Stimulated activated CD8-positive, alpha-beta memory T cell treated with anti-CD3 and anti-CD28 coated beads, Interleukin-2, amount 100 ng/mL, for 1 hour (primary cell): ENCODE measurements at places on chromosomes 1 and 21.

DNA sequence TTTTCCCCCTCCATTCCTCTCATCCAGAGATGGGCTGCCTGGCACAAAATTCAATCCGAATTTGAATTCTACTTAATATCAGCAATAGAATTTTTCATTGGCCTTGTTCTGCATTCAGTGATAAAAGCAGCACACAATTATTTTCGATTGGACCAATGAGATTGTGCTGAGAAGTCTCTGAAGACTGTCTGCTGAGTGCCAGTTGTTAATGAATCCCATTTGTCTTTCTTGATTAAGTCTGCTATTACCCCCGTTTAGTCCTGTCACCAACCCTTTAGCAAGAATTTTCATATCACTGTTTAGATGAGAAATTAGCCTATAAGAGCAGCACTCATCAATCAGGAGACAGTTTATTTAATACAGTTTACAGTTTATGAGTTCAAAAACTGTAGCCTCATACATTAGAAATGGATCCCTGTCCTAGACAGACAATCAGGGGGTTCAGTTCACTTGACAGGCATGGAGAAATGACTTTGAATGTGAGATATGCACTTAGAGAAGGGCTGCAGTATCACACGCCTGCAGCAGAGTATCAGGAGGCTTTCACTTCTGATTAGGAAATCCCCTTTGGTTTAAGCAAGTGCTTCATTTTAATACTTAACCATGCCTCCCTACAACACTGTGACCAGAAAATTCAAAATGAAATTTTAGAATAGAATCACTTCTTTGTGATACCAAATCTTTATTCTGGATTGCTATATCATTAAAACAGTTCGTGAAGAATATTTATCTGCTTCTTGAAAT, 304.7 kb upstream of the PTBP2 start:
- no peak for DNase-seq

DNA sequence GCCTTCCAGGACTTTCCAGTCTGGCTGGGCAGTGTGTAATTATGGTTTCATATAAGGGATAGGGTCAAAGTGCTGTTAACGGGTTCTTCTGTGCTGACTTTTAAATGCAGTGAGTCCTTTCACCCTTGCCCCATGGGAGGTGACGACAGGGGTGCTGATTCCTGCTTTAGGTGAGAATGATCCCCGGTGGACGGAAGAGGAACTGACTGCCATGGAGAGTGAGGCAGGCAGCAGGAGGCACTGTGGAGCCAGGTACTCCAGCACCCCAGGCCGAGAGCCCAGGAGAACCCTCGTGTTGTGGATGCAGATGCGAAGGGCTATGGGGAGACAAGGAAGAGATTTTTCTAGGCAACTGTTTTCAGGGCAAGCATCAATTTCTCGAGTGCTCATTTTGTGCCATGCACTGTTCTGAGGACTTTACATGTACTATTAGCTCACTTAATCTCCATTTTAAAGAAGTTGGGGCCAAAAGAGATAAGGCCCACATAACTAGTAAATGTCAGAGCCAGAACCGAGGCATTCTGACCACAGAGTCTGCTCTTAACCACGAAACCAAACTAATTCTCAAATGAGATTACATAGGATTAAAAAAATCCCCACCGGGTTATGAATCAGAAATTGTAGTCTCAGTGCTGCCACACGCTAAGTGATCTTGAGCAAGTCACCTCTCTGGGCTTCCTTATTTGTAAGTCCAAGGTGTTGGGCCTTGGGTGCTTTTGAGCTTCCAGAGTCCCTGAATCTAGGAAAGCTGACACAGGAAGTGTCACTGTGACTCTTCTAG, 28.2 kb downstream of the STPG1 start:
- DNase-seq = no peak

- DNase-seq = no peak
These were observed 617.3 kb downstream of the MATN1 start for GRCh38 chr1:30106125-30106524.

GRCh38 chr1:116737855-116738321, 16.3 kb upstream of the CD2 start:
- DNase-seq = no peak

DNA sequence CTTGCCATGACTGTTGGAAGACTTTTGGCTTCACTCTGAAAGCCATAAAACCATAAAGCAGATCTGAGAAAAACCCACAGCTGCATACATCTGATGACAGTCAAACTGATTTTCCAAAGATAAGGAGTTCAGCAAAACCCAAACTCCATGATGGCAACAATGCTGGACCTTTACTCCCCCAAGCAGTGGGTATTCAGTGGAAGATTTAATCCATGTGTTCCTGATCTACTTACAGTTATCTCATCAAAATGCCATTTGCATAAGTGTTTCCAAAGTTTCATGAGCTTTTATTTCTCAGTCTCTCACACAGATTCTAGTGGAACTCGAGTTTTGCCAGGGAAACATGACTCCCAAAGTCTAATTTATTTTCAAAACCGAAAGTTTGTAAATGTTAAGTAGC, 184.9 kb downstream of the ZC3H11B start:
- no peak for DNase-seq

GRCh38 chr1:87513255-87513654, 184.6 kb downstream of the LMO4 start:
- DNase-seq = no peak

DNA sequence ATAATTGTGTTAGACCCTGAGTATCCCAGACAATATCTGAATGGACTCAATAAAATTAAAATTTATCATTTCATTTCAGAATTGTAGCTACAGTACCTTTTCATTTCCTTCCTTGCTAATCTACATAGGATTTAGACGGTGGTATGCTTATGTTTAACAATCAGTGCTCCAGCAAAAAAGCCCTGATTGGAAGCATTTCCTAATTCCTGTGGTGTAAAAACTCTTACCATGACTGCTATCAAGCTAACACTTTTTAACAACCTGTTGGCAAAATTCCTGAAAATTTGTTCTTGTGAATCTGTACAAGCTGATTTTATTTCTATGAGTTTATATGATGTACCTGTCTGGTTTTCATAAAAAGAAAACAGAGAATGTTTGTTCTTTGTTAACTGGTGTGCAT, 5.2 kb upstream of the FNBP1L start:
- no peak for DNase-seq

- no peak for DNase-seq
These were observed 49.9 kb downstream of the SUCO start for GRCh38 chr1:172582889-172583288.

DNA sequence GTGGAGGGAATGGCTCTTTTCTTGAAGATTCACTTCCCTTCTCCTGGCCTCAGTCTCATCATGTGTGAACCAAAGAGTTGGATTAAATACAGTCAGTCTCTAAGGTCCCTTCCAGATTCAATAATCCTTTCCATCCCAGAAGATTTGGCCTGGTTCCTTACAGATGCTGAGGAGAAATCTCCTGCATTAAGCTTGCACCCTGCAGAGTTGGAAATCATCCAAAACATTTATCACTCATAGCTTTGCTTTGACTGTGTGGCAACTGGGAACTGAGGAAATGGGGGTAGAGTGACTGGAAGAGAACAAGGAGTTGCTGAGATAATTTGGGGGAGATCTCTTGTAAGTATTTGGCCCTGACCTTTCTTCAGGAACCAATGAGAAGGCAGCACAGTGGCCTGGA, 220.5 kb upstream of the SGIP1 start:
- DNase-seq = no peak

DNA sequence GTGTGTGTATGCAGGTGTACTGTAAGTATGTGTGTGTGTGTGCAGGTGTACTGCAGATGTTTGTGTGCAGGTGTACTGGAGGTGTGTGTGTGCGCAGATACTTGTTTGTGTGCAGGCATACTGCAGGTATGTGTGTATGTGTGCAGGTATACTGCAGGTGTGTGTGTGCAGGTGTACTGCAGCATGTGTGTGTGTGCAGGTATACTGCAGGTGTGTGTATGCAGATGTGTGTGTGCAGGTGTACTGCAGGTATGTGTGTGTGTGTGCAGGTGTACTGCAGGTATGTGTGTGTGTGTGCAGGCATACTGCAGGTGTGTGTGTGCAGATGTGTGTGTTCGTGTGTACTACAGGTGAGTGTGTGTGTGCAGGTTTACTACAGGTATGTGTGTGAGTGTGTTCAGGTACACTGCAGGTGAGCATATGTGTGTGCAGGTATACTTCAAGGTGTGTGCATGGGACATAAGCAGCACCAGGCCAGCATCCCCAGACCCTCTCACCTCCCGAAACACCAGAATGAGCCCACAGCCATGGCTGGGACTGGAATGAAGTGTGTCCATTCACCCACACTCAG, 97.5 kb downstream of the DMRTB1 start:
- no peak for DNase-seq

- no peak for DNase-seq
These were observed 18.2 kb downstream of the SCCPDH start for GRCh38 chr1:246742396-246742795.
